AG08395 (cell line): ENCODE measurements at places on chromosomes 1 and 21.
A peak's percentile ranks its signal among the peaks of the same experiment; 100 is the strongest.

- peak; percentile 81 for DNase-seq
Measured at GRCh38 chr1:225655509-225656258, 2.8 kb upstream of the ENAH start.

- no peak for DNase-seq
Measured at GRCh38 chr1:91742848-91743292, 143.1 kb downstream of the TGFBR3 start.

DNA sequence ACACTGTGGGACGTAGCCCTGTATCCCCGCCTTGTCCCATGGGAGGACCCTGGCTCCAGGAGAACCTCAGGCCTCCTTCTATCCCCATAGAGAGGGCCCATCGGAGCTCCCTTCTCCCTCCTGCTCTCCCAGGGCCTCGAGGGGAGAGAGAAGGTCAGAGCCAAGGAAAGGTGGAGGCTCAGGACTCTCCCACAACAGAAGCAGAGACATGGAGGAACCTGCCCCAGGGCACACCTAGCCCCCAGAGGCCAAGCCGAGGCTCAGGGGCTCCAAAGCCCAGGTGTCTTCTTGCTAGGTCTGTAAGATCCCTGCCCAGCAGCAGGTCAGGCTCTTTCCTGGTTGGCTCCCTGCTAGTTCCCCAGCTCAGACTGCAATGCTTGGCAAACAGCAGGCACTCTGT lies 34.4 kb upstream of the ARF1 start:
- DNase-seq, result no peak

DNA sequence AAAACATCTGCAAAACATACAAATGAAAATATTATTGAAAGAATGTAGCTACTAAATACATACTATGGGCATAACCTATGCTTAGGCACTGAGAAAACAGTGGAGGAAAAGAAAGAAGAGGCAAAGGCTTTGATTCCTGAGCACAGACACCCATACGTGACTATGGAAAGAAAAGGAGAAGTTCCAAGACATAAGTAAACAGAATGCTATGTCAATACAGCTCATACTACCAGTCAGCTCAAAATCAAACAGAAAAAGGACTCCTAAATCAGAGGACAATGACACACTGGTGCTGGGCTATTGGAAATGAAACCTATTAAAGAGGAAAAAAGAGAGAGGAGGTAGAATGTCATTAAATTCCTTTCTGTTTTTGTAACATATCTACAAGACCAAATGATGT lies 225.4 kb downstream of the SMYD3 start:
- no peak for DNase-seq

GRCh38 chr21:8989261-8989711 lies 1532.1 kb upstream of the TPTE start:
- no peak for DNase-seq

GRCh38 chr21:15204970-15205286 lies 140.1 kb upstream of the NRIP1 start:
- DNase-seq, result no peak

DNA sequence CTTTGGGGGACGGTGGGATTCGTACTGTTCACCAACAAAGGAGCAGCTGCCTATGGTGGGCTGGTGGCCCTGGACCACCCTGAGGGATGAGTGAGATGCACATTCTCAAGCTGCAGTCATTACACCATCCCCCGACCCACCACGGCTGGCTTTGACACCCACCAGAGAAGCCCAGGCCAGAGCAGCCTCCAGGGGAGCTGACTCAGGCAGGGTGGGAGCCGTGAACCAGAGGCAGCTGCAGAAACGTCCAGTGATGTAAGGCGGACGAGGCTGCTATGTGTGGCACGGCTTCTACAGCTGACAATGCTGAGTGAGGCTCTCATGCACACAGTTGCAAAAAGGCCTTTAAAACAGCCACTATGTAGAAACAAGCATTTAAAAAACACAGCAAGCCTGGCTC lies 40.1 kb downstream of the CHAF1B start:
- DNase-seq, result no peak

DNA sequence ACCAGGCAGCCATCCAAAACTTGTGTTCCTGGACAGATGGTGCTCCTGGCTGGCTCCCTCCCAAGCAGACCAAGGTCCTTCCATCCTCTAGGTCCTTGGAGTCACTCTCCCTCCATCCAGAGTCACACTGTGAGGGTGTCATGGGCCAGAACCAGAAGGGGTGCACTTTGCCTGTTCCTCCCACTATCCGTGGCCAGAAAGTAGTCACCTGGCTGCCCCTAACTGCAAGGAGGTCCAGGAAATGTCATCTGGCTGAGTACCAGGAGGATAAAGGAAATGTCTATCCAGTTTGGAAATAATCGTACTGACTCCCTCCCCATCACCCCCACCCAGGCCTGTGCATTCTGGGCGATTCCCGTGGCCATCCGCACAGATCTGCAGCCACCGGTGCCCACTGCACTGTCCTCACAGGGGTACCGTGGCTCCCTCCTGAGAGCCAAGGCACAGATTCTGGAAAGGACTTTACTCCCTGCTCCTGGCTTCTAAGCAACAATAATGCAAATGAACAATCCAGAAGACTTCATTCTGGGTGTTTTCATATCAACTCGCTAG lies 253.2 kb downstream of the NPHP4 start:
- no peak for DNase-seq

GRCh38 chr1:59752556-59753414 lies 62.0 kb upstream of the HOOK1 start:
- DNase-seq, result no peak

DNA sequence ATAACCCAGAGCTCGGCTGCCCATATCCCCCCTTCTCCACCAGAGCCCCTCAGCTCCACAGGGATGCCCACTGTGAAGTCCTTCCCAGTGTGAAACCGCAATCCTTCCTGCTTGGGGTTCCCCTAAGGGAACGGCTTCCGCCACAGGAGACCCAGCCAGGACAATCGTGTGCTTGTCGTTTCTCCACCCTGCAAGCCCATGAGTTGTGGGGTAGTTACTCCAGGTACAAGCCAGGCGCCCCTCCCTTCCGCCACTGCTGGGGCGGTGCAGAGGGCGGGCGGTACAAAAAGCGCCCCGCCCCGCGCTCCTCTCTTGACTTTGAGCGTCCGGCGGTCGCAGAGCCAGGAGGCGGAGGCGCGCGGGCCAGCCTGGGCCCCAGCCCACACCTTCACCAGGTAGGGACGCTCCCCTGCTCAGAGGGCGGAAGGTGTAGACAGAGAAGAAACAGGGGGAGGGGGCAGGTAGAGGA lies at the start of gene TINAGL1:
TSS of gene TINAGL1 (plus strand) at position 315 of the 469 bp plus-strand sequence. CDS start 634 bp downstream, outside the sequence.
- DNase-seq, result no peak

GRCh38 chr1:93749894-93750301 lies 68.3 kb upstream of the BCAR3 start:
- no peak for DNase-seq

DNA sequence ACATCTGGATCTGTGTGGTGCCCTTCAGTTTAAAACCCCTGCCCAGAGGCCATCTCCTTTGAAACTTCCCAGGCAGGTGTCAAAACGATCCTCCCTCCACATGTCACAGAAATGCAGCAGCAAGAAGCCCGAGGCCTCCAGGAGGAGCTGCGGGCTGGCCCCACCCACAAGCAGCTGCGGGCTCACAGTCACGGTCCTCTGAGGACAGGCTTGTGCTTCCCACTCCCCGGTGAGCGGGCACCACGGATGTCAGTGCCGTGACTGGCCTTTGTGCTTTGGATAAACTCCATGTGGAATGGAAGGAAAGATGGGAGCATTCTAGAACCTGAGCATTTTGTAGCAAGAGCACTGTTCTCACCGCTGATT lies 65.8 kb downstream of the SIK1 start:
- peak; percentile 44 for DNase-seq

DNA sequence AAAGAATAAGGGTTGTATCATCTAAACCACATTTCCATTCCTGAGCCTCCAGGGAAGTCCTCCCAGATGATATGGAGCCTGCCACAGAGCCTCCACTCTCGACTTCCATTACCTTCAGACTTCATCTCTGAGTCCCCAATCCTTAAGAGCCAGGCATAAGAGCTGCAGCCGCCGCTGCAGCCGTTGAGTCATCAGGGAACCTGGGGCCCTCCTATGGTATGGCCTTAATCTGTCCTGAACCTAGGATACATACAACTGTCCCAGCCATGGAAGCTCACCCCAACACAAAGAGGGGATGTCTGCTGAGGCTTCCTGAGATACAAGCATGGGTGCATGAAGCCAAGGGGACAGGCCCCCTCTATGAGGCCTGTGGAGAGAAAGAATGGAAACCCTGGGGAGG lies 16.3 kb downstream of the TAL1 start:
- DNase-seq, result no peak

GRCh38 chr1:109927911-109928321 lies 17.3 kb downstream of the CSF1 start:
- DNase-seq, result no peak

DNA sequence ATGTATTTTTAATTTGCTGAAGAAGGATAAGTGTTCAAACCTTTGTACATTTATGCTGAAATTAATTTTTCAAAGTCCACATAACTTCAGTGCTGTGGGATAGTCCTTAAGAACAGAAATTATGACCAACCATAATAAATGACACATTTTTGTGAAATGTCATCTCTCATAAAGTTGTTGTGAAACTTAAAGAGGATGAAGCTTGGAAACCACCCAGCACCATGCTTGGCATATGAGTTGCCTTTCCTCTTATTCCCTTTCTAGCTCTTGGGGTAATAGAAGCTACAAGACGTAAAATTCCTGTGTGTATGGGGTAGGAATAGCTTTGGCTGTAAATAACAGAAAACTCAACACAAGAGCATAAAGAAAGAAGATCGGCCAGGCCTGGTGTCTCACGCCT lies 18.9 kb upstream of the USP24 start:
- peak; percentile 57 for DNase-seq

DNA sequence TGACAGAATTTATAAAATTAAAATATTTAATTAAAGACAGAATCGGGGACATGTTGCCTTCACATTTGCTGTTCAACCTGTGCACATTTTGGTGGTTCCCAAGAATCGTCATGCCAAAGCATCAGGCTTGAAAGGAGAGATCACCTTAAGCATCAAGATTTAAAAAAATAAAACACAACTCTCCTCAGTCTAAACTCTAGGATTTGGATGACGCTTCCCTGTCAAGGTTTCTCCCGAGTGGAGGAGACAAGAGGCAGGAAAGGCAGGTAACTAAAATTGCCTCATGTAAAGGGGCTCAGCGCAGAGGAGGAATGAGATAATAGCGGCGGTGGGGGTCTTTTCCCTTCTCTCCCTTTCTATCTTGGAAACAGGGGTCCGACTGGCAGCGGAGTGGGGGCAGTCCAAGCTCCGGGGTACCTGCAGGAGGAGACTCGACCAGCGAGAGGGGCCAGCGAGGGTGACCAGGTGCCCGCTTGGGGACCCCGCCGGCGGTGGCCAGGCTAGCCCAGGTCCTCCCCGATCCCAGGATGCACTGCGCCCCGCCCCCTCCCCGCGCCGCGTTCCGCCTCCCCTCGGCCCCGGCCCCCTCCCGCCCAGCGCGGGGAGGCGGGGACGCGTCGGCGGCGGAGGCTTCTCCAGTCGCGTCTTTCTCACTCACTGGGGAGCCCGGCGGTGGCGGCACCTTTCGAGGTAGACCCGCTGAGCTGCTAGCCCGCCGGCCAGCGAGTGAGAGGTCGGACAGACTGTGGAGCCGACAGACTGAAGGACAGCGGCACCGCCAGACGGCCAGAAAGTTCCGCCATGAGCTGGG lies at the start of gene FNBP1L:
TSS of gene FNBP1L (plus strand) at position 638 of the 811 bp plus-strand sequence. CDS start at position 802, 164 bp downstream.
- DNase-seq, result peak; percentile 54

GRCh38 chr1:46622344-46622743 lies 5.7 kb upstream of the MOB3C start:
- DNase-seq, result peak; percentile 61

GRCh38 chr1:15950763-15951295 lies 25.1 kb downstream of the ZBTB17 start:
- peak; percentile 65 for DNase-seq

DNA sequence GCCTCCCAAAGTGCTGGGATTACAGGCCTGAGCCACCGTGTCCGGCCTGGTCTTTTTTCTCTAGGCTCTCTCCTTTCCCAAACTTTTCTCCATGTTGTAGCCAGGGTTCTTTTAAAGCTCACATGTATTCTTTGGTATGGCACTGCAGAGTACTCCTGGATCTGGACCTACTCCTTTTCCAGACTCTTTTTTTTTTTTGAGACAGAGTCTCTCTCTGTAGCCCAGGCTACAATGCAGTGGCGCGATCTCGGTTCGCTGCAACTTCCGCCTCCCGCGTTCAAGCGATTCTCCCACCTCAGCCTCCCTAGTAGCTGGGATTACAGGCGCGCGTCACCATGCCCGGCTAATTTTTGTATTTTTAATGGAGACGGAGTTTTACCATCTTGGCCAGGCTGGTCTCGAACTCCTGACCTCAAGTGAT lies 602 bp upstream of the MED18 start:
- no peak for DNase-seq

- DNase-seq, result peak; percentile 65
Measured at GRCh38 chr1:230105754-230106625, 39.0 kb downstream of the GALNT2 start.

DNA sequence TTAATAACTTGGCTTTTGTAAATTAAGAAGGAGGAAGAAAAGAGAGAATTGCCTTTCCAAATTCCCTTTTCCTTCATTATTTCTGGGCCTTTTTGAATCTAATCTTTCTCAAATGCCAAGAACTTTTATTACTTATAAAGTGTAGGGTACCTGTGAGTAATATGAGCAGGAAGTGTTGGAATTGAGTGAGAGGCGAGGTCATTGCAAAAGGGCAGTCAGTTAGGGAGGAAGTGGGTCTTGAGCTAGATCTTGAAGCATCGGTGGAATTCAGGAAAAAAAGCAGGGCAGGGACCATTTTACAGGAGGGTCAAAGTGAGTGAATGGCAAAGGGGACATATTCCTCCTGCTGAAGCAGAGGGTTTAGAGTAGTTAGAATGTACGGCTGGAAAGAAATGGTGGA lies 23.4 kb downstream of the DDI2 start:
- no peak for DNase-seq

GRCh38 chr1:152398812-152399698 lies 15.0 kb downstream of the CRNN start:
- peak; percentile 9 for DNase-seq

GRCh38 chr1:81410351-81410750 lies 390.4 kb upstream of the ADGRL2 start:
- DNase-seq, result no peak

DNA sequence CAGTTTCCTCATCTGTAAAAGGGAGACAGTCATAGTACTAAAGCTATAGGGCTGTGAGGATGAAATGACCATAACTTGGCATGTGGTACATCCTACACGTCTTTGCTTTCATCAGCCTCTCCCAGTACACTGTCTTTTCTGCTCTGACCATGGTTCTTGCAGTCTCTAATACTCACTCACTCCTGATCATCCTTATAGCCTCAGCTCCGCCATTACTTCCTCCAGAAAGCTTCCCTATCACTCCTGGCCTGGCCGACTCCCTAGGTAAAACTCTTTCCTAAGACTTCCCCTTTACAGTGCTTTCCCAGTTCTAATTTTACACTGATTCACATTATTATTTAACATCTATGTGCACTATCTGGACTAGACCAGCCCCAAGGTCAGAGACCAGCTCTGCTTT lies 5.0 kb upstream of the MRPL24 start:
- no peak for DNase-seq

DNA sequence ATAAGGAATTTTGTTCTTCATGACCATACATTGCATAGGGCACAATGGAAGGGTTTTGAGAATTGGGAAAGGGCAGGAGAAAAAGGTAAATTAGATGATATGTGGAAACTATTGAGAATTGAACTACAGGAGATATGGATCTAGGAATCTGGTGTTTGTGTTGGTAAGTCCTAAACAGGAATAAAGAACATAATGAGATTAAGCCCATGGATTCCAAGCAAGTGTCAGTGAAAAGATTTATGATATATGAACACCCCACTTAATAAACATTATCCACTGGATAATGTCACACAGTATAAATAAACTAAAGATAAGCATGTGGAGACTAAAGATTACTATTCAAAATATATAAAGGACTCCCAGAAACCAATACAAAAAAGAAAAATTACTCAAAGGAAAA lies 98.2 kb downstream of the TNFSF18 start:
- DNase-seq, result no peak
